ENCODE measurements at places on chromosomes 7 and 10. TPM values are rescaled to one million over a fixed set of nuclear protein-coding genes. Genes with fewer than 3 reads are reported as not detected.

DNA sequence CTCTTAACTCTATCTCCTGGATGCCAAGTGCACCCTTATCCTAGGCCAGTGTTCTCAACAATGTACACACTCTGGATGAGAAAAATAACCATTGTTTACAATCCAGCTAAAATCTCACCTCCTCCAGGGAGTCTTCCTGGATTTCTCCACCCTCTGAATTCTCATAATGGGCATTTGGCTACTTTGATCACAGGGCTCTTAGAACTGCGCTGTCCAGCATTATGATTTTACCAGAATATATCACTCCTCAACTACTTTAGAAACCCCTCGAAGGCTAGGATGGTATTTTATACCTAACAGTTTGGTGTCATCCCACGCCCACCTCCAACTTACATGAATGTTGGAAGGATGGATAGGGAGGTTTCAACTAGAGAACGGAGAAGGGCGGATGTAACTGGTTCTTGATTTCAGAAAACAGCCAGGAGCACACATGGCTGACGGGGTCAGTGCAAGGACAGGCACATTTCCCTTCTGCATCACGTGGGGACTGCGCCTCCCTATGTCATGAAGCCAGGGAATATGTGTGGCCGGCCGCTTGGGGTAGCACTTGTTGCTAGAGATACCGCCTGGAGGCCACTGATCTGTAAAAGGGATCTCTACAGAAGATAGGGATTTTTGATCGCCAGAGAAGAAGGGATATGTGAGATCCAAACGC is 1.2 kb upstream of the ATP6V0E2 start:
- DNase-seq: no peak

GRCh38 chr10:118412932-118413331 is 70.8 kb upstream of the FAM204A start:
- DNase-seq: no peak

- no peak for DNase-seq
Measured at GRCh38 chr7:67393903-67394302, 397.3 kb downstream of the TYW1 start.

CEP55 gene
- 4.4 TPM for polyA plus RNA-seq

FOXP2 gene
- polyA plus RNA-seq: not detected

GRCh38 chr7:159141660-159142059 is 3.0 kb downstream of the VIPR2 start:
- no peak for DNase-seq

- peak; percentile 0 for DNase-seq
Measured at GRCh38 chr10:124296813-124297788, 121.6 kb downstream of the OAT start.
